A172 (cell line): ENCODE measurements at places on chromosomes 16 and 17. TPM values are rescaled to one million over a fixed set of nuclear protein-coding genes. Genes with fewer than 3 reads are reported as not detected.

- DNase-seq = no peak
Measured at GRCh38 chr17:73901661-73902415, 257.6 kb upstream of the SDK2 start.

- DNase-seq = no peak
Measured at GRCh38 chr17:74220946-74221818, 7.8 kb downstream of the TTYH2 start.

DNA sequence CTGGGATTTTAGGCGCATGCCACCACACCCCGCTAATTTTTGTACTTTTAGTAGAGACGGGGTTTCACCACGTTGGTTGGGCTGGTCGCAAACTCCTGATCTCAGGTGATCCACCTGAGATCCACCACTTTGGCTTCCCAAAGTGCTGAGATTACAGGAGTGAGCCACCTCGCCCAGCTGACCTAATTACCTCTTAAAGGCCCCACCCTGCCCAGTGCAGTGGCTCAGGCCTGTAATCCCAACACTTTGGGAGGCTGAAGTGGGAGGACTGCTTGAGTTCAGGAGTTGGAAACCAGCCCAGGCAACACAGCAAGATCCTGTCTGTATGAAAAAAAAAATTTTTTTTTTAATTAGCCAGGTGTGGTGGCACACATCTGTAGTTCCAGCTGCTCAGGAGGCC lies 2.9 kb upstream of the COASY start:
- no peak for DNase-seq

DNA sequence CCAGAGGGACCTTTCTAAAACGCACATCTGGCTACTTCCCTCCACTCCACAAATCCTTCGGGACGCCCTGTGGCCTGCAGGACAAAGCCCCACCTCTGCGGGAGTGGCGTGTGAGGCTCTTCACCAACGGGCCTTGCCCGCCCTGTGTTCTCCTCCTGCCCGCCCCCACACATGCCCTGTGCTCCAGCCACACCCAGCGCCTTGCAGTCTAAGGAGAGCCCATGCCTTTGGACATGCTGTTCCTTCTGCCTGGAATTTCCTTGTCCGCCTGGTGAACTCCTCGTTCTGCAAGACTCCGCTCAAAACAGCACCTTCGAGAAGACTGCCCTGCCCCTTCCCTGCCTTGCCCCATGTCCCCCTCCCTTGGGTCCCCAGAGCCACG lies 7.4 kb downstream of the ELOB start:
- DNase-seq = peak; percentile 51

- no peak for DNase-seq
Measured at GRCh38 chr16:81942007-81942601, 69.2 kb downstream of the SDR42E1 start.

DNA sequence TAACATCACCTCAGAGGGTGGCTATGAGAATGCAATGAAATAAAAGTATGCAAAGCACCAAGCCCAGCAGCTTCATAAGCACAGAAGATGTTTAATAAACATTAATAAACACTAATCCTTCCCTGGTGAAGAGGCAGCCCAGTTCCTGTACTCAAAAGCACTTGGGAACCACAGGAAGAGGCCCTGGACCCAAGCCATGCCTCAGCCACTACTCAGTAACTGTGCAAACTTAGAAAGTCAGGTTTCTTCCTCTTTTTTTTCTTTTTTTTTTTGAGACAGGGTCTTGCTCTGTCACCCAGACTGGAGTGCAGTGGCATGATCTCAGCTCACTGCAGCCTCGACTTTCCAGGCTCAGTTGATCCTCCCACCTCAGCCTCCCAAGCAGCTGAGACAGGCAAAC lies 5.3 kb downstream of the ARHGAP17 start:
- no peak for DNase-seq

Gene UBE2I
- 102 and 117 TPM in 2 replicates for total RNA-seq

Gene RPH3AL
- 3.9 and 6.6 TPM in 2 replicates for total RNA-seq

GRCh38 chr16:1442697-1443096 lies 1.7 kb downstream of the CCDC154 start:
- DNase-seq = no peak

DNA sequence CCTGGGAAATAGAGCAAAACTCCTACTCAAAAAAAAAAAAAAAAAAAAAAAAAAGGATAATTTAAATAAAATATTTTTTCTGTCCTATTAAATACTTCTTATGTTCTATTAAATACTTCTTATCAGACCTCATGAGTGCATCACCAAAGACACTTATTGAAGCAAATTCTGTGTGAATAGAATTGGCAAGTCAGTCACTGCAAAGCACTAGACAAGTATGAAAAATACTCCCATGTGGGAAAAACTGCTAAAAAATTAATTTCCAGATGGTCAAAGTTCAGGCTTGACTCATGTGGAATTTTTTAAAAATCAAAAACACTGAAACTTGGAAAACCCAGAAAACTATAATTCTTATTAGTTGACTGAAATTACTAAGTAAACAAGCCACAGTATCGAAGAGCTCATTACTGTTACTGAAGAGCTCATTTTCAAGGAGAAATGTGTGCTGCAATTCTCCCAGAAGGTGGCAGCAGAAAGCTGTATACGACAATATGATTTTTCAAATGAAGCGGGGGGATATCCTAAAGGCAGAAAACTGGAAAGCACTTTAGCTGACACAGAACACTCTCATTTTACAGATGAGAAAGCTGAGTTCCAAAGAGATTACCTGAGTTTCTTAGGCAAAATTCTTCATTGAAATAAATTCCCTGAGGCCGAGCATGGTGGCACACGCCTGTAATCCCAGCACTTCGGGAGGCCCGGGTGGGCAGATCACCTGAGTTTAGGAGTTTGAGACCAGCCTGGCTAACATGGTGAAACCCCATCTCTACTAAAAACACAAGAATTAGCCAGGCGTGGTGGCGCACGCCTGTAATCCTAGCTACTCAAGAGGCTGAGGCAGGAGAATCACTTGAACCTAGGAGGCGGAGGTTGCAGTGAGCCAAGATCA lies 15.9 kb upstream of the FBXO47 start:
- peak; percentile 72 for DNase-seq

- peak; percentile 98 for DNase-seq
Measured at GRCh38 chr16:3945751-3946603, 65.5 kb upstream of the CREBBP start.

Gene MSLN
- 6.5 and 7.6 TPM in 2 replicates for total RNA-seq

DNA sequence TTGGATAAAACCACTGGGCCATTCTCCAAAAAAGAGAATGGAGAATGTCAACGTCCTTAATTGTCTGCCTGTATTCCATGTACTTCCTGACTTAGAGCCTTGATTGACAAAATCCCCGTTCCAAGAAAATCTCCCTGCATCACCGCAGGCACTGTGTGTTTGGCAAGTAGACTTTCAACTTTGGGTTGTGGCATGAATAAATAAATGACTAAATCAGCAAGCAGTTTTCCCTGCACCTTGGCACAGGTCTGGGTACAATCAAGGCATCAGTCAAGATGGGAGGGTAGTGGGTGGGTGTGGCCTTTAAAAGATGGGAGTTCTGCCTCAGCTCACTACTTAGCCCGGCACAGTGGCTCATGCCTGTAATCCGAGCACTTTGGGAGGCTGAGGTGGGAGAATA lies 248.5 kb upstream of the RPL38 start:
- DNase-seq = no peak

DNA sequence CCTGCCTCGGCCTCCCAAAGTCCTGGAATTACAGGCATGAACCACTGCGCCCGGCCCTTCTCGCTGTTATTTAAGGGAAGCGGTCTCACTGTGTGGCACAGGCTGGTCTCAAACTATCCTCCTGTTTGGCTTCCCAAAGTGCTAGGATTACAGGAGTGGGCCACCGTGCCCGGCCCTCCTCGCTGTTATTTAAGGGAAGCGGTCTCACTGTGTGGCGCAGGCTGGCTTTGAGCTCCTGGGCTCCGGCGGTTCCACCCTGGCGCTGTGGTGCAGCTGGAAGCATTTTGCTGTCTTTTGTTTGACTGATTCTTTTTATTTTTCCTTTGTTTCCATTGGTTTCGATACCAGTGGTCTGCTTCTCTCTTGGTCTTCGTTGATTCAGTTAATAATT lies 40.7 kb downstream of the FOXK2 start:
- no peak for DNase-seq

GRCh38 chr17:74663561-74663960 lies 40.0 kb upstream of the CD300E start:
- DNase-seq = no peak

- peak; percentile 52 for DNase-seq
Measured at GRCh38 chr17:13074026-13074425, 56.2 kb upstream of the ELAC2 start.

DNA sequence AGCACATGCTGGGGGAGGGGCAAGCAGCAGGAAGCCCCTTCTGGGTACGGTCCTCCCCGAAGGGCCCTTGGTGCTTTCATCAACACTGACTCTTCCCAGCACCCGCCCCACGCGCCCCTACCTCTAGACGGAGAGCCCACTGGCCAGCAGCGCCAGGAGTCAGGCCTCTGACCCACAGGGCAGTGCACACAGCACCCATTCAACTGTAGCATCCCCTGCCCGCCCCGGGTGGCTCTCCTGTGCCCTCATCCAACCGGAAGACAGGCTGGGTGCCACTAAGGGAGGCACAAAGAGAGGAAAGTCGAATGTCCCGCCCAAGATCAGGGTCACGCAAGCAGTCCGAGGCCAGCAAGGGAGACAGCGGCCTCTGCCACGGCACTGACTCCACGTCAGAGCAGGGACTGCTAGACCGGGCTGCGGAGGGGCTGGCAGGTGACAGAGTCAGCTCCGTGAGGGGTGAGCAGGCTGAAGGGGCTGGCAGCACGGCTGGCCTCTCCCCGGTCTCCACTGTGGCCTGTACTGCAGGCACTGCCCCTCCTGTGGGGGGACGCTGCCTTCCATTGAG lies 9.8 kb downstream of the MSRB1 start:
- DNase-seq = no peak

Gene TEX19
- 0.22 TPM in 1 of 2 replicates, not detected in the other for total RNA-seq

Gene GPR142
- total RNA-seq = not detected in 2 replicates

Gene KRT33B
- not detected in 2 replicates for total RNA-seq
